Muscle of leg (tissue), 16 donors: ENCODE measurements at places on chromosomes 11 and 22.

GRCh38 chr11:24253237-24253760 is 243.6 kb upstream of the LUZP2 start:
- DNase-seq = peak; percentile 6

- no peak for DNase-seq
These were observed 322.4 kb downstream of the TTC28 start for GRCh38 chr22:28357193-28357592.

GRCh38 chr11:44950031-44950624 is 555 bp downstream of the TP53I11 start:
- peak; percentile 48 for DNase-seq

DNA sequence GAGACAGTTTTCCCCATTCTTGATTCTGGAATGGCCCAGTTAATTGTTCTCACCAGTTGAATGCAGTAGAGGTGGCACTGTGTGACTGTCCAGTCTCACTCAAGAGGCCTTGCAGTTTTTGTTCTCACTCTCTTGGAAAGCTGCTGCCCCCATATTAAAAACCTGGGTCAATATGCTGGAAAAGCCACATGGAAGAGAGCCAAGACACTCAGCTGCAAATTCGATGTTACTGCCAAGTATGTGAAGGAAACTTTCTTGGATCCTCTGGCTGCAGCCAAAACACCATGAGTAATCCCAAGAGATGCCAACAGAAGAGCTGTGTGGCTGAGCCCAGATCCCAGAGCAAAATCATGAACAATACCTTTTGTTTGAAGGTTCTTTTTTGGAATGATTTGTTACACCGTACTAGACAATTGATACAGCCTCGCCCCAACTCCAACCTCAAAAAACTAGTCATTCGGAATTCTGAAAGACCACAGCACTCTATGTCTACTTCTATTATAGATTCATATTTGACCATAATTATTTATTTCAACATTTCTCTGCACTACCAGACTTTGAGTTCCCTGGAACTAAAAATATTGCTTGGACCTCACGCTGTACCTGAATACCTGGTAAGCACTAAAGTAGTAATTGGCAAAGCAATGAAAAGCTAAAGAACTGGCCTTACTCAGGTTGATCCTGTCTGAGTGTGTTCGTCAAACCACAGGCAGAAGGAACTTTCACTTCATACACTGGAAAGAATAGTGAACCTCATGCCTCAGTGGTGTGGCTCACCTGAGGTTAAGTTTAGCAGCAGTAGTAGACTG is 378.8 kb downstream of the ETS1 start:
- peak; percentile 81 for DNase-seq

DNA sequence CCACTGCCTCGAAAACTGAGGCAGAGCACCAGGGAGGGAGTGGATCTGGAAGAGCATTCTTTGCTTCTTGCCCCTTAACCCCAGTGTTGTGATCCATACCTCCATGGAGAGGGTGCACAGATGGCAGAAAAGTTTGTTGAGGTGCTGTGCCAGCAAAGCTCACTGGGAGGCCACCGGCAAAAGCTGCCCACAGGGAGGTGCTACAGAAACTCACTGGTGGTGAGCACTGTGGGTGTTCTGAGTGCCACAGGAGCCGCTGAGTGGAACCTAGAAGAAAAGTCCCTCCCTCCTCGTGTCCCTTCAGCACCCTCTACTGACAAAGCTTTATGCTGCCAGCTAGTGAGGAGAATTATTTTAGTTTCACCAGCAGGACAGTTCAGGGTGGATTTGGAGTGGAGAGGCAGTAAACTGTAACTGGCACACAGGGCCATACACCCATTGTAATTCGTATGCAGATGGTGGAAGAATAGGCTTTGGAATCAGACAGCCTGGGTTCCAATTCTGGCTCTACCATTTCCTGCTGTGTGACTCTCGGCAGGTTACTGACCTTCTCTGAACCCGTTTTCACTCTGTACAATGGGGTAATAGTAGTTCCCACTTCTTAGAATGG is 84.6 kb downstream of the SWAP70 start:
- DNase-seq = peak; percentile 85

- peak; percentile 80 for DNase-seq
These were observed 10.4 kb upstream of the CDC42BPG start for GRCh38 chr11:64854534-64855502.

DNA sequence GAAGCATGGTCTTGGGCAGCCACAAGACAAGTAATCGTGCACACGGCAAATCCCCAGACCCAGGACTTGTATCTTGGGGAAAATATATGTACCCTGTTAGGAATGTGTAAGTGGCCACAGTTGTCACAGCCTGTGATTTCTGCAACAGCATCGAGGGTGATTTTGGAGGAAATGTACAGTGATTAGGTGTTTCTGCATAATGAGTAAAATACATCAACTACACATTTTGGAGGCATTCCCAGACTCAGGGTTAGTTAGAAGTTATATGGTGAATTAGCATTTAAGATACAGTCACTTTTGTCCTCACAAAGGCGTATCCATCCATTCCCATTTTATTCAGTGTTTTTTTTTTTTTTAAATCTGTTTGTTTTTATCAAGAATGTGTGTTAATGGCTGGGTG is 28.4 kb downstream of the SUSD2 start:
- DNase-seq = no peak

- DNase-seq = no peak
These were observed 25.0 kb downstream of the RAB30 start for GRCh38 chr11:83046621-83047172.

DNA sequence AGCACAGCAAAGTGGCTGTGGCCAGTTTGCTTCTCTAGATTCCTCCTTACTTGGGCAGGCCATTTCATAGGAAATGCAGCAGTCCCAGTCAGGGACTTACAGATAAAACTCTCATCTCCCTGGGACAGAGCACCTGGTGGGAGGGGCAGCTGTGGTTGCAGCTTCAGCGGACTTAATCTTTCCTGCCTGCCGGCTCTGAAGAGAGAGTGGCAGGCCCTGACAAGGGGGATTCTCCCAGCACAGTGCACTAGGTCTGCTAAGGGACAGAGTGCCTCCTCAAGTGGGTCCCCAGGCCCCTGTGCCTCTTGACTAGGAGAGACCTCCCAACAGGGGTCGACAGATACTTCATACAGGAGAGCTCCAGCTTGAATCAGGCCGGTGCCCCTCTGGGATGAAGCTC is 1649.1 kb downstream of the LRRC4C start:
- DNase-seq = no peak

- no peak for DNase-seq
These were observed 27.3 kb downstream of the CSTPP1 start for GRCh38 chr11:46963844-46964243.

- no peak for DNase-seq
These were observed 12.0 kb downstream of the KCNQ1OT1 start for GRCh38 chr11:2687782-2688191.

DNA sequence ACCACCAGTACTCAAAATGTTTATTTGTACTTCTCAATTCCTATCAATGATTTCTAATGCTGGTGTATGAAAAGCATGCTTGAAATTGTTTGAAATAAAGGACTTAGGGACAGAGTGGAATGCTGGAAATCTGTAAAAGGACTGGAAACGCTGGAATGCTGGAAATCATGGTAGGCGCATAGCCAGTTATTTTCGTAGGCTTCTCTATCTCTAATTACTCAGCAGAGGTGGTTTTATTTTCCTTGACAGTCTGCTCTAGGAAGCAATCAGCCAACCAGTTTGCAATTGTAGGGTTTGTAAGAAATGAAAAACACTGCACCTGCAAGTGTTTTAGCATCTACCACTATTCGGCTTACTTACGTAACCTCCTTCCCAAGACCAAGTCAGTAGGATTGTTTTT is 788 bp downstream of the LIN7C start:
- no peak for DNase-seq
